Globus pallidus (tissue), 1 donor: ENCODE measurements at places on chromosomes 1 and 21.

DNA sequence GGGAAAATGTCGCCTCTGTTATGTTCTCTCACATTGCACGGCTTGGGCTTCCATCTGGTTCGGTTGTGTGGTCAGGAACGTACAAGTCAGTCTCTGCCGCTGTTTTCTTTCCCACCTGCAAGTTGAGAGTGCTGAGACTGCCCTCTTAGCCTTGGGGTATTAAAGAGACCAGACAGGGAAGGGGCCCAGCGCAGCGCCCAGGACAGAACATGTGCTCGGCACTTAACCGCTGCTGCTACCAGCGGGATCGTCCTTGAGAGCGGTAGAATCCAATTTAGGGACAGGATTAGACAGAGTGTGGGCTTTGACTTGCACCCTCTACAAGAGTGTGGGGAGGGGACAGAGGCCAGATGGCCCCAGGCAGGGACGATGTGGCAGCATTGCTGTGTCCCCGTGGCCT, 17.7 kb upstream of the AGPAT3 start:
- DNase-seq, result no peak

DNA sequence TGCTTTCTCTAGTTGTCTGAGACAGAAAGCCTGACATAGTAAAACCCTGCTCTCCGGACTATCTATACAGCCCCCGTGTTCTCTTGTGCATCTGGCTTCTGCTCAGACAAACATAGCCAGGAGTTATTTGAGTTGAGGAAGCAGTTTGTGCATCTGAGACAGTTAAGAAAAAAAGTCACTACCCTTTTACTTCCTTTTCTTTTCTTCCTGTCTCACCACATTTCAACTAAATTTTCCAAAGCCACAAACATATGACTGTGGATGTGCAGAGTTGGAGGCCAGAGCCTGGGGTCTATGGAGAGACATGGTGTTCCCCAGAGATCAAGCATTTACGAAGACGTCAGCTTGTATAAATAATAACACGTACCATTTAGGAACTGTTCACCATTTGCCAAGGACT, 158.5 kb upstream of the FGGY start:
- DNase-seq, result peak; percentile 48

GRCh38 chr1:32250893-32251716, at the start of gene LCK:
LCK (plus strand) TSS chr1:32251265; CDS start chr1:32274330, 23,065 bp downstream.
- no peak for DNase-seq

DNA sequence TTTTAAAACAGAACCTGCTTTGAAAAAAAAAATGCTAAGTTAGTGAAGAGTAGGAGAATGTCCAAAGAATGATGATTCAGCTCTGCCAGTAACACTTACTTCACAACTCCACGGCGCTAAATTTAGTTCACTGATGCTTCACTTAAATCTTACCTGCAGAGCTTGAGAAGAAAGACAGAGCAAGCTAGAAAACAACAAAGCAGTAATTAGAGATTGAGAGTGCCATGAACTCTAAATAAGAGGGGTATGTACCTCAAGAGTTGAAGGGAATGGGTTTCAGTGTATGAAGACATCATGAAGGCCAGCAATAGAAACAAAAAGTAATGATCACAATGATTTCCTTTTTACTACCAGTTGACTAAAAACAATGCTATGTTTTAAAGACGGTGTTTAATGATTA, 32.8 kb downstream of the EPRS1 start:
- DNase-seq, result no peak

GRCh38 chr1:45009956-45010854, 919 bp downstream of the HECTD3 start:
- DNase-seq, result no peak
